ENCODE measurements at places on chromosomes 7 and 10. TPM values are rescaled to one million over a fixed set of nuclear protein-coding genes. Genes with fewer than 3 reads are reported as not detected.

WNT8B gene
- not detected for polyA plus RNA-seq

HMX2 gene
- polyA plus RNA-seq, result not detected

DNA sequence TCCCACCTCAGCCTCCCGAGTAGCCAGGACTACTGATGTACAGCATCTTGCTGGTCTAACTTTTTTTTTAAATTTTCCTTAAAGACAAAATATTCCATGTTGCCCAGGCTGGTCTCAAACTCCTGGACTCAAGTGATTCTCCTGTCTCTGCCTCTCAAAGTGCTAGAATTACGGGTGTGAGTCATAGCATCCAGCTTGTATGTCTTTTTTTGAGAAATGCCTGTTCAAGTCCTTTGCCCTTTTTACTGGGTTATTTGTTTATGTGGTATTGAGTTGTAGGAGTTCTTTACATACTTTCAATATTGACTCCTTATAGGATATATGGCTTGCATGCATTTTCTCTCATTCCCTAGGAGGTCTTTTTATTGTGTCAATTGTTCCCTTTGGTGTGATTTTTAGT is 486.4 kb downstream of the MAGI2 start:
- no peak for DNase-seq

POT1 gene
- 7.3 TPM for polyA plus RNA-seq

ADAMTS14 gene
- polyA plus RNA-seq, result not detected

- no peak for DNase-seq
Observed at GRCh38 chr10:53978301-53978700, 822.7 kb downstream of the PCDH15 start.

SEC31B gene
- 1.1 TPM for polyA plus RNA-seq

GRCh38 chr7:123795917-123796316 is 47.1 kb upstream of the WASL start:
- no peak for DNase-seq

IDI2 gene
- polyA plus RNA-seq, result not detected

TSC22D4 gene
- 42.9 TPM for polyA plus RNA-seq

PRRT4 gene
- 0.29 TPM for polyA plus RNA-seq

DNA sequence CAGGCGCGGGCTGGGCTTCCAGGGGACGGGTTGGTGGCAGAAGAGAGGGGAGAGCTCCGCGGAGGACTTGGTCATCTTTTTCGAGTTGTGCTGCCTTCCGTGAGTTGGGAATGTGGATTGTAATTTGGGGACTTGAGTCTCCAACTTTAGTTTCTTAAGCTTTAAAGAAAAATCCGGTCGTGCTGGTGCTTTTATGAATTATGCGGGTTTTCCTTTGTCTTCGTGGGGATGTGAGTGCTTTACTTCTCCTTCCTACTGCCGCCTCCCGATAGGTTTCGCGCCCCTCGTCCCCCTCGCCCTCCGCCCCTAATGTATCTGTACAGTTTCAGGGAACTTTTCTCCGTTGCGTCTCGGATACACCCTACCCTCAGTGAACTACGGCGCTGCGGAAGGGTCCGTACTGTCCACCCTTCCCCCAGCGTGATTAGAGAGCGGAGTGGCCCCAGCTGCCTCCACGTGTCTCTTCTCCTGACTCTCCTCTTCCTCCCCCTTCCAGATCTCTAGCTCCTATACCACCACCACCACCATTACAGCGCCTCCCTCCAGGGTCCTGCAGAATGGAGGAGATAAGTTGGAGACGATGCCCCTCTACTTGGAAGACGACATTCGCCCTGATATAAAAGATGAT is 649 bp downstream of the SCD start:
- no peak for DNase-seq

DNA sequence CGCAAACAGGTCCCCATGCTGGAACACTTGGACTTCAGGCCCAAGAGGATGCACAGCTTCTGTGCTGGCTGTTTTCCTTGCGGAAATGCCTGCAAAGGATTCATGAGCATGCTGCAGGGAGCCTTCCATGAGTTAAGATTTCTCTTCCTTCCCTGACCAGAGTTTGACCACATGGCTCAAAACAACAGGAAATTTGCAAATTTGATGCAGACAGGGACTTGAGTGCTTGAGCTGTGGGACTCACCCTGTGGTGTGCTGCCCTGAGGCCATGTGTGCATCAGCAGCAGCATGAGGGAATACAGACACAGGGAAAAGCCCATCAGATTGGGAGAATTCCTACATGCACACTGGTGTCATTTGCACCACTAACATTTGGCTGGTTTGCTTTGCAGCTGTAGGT is 195.4 kb downstream of the CDC14C start:
- no peak for DNase-seq

DNA sequence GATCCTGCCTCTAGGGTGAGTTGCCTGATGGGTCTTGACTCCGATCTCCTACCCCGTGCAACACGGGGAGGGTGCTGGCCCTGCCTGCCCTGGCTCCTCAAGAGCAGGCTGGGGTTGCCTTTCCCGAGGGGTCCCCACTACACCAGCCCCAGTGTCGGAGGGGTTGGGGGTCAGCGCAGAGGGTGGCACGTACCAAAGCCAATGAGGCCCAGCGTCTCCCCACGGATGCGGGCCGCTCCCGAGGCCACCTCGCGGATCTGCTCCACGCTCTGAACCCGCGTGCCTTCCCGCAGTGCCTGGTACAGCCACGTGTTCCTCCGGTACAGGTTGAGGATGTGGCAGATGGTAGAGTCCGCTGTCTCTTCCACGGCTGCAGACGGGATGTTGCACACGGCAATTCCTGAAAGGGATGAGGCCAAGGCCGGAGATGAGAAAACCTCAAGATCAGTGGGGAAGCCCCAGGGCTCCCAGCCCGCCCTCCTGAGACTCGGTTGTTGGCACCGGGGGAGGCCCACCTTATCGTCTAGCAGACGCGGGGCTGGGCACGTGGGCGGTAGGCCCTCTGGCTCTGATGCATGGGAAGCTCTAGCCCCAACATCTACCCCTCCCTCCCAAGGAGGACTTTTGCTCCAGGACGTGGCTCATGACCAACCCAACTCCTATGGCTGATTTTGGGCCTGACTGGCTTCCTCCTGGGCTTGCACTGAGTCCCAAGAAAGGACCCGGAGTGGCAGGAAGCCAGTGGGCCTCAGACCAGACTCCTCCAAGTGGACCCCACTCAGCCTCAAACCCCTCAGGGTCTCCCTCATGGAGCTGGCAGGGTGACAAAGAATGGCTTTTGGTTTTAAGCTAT is 56.1 kb downstream of the ZRANB1 start:
- no peak for DNase-seq

DNA sequence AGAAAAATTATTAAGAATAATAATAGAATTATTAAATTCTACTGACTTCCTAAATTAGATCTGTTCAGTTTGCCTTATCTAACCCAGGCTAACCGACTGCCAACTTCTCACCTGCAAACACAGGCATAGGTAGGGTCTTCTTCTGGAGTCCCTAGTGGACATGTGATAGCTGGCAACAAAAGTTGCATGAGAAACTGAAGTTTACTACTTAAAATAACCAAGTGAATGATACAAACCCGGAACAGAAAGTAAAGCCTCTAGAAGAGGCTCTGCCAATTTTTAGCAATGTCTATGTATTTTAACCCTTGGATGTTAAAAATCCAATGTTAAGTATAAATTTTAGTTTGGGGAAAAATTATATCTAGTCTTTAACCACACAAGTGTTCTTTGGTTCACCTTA is 37.6 kb downstream of the NDUFB2 start:
- DNase-seq, result no peak

- DNase-seq, result no peak
Observed at GRCh38 chr10:73432646-73433537, 469 bp downstream of the MSS51 start.

DNA sequence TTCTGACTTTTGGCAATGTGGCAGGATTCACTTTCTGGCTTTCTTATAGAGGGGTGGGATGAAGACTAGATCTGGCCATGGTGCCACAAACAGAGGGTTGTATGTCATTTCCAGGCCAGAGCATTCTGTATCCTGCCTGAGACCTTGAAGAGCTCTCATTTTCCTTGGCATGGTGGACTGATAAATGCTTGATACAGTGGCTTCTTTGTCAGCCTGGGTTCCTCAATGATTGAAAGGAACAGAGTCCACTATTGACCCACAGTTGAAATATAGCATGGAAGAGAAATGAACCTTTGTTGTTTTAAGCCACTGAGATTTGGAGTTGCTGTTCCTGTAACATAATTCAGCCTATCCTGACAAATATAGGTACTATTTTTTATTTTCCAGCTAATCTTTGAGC is 462.7 kb downstream of the SUGCT start:
- no peak for DNase-seq

COL13A1 gene
- polyA plus RNA-seq, result 2.4 TPM

SLC26A4 gene
- polyA plus RNA-seq, result 0.12 TPM

OPN4 gene
- polyA plus RNA-seq, result not detected

DNA sequence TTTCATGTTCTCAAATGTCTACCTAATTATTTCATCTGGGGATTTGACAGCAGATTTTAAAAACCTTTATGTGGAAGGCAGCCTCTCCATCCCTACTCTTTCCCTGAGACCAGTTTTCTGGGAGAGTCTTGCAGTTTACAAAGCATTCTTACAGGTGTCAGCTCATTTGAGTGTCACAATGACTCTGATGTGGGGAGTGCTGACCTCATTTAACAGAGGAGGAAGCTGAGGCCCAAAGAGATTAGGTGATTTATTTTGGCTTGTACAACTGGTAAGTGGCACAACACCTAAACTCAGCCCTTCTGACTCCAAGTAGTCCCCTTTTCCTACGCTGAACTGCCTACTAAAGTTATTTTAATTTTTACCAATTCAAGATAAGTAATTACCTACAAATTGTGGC is 33.3 kb upstream of the MAT1A start:
- DNase-seq, result no peak

DNA sequence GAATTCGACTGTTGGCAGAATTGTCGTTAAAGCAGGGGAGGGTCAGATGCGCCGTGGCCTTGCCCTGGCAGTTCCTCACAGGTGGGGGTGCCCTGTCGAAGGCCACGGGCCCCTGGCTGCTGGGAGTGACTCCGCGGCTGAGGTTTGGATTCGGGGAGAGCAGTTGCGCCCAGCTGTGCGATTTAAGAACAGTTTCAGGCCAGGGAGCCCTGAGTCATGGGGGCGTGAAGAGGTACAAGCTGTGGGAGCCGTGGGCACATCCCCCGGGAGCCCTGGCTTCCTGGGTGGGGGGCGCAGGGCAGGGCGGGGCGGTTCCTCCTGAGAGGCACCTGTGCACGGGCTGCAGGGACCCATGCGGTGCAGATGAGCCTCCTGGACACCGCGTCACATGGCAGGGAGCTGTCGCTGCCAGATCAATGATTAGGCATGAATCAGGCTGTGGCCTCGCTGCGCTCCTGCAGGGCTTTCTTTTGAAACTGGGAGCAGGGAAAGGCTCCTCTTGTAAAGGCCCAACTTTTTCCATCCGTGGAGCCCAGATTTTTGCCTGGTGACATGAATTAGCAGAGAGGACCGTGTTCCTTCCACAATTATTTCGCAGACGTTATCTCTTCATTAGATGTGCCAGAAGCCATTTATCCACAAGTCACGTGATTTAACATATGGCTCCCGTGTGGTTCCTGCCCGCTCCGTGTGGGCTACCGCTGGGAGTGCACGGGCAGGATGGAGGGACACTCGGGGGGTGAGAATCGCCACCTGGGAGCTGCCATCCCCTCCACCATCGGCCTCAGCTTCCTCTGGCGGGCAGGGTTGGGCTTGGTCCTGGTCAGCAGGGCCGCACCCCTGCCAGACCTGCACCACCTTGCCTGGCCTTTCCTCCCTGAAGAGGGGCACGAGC is 918 bp downstream of the PWWP2B start:
- DNase-seq, result peak; percentile 34

DNA sequence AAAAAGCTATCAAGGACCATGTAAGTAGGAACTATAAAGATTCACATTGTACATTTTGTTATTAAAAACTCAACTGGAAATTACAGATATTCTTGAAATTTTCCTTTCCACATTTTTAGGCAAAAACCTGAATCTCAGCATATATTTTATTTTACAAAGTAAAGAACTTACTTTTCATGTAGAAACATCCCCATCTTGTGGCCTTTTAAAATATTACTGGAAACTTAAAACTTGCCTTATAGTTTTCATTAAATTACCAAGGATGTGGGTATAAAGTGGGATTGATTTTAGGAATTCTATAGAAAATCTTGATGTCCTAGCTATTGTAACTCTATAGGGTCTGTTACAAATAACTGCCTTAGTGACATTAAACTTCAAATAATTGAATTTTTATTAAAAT is 10.6 kb downstream of the DBF4 start:
- DNase-seq, result no peak

DNA sequence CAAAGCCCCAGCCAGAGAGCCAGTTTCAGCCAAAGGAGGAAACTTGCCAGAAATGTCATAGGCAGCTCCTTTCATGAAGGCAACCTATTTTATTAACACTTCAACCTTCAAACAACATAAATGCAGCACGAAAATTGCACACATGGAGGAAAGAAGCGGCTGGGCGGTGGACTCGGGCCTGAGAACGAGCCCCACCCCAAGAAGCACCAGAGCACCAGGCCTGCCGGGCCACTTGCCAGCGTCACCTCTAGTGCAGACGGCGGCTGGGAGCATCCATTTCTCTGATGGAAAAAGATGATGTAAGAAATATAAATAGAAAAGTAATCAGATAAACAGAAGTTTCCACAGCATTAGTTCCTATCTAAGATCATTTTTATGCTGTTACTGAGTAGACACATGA is 100.0 kb downstream of the TCERG1L start:
- DNase-seq, result no peak

DNA sequence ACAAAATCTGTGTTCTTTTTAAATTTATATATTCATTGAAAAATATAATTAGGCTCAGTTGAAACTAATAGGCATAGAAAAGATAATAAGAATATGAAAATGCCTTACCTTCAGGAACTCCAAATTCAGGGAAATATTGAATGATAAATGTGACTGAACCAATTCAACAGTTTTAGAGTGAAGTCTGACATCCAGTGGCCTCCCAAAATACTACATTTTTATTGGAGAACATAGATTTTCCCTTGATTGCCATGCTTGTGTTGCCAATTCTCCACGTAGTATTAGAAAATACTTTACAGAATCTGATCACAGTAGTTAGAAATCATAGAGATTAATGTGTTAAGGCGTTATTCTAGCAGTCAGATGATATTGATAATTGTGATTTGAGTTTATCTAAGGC is 1246.7 kb downstream of the GATA3 start:
- peak; percentile 17 for DNase-seq

GRCh38 chr7:2873686-2874551 is 29.8 kb upstream of the GNA12 start:
- DNase-seq, result peak; percentile 91
